HT1080 (cell line): ENCODE measurements at places on chromosomes 3 and 15.

GRCh38 chr15:25863111-25863967 is at the start of gene ATP10A:
Gene ATP10A, minus strand, starts transcription at chr15:25863327. Its CDS starts 231 bp downstream, at chr15:25863096.
- DNase-seq: no peak

- DNase-seq: no peak
These were observed 17.9 kb downstream of the TERC start for GRCh38 chr3:169746924-169747323.

- peak; percentile 17 for DNase-seq
These were observed 3.9 kb downstream of the GRM2 start for GRCh38 chr3:51710631-51711351.

- DNase-seq: no peak
These were observed 951.4 kb downstream of the PLOD2 start for GRCh38 chr3:145209561-145209960.

GRCh38 chr15:35376707-35377106 is 169.3 kb downstream of the DPH6 start:
- DNase-seq: no peak

DNA sequence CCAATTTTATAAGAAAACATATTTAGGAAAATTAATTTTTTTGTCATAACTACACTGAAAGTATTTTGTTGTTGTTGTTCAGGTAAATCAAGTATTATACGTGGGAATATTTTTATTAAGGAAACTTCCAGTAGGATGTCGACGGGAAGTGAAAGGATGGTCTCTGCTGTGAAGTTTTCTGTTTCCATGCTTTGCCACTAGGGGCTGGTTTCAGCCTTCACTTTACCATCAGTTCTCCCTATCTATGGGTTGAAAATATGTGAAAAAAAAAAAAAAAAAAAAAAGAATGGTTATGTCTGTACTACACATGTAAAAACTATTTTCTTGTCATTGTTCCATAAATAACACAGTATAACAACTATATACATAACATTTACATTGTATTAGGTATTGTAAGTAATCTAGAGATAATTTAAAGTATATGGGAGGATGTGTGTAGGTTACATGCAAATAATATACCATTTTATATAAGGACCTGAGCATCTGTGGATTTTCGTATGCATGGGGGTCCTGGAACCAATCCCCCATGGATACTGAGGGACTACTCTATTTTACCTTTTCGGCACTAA is 136.7 kb downstream of the SMAD6 start:
- peak; percentile 48 for DNase-seq

DNA sequence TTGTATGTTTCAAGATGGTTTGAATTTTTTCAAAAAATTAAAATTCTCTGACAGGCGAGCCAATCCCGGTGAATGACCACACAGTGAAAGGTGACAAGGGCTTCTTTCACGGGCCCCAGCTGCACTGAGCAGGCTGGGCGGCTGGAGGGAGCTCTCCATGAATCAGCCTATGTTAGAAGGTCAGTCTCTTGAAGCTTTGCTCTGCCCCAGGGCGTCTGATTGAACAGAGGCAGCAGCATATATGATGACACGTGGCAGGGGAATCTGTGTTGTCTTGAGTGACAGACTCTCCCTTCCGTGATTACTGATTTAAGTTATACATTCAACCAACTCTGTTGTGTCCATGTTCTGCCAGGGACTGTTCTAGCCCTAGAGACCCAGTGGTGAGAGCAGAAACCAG is 51.5 kb downstream of the ISG20 start:
- DNase-seq: no peak

GRCh38 chr15:27238707-27239423 is 267.9 kb downstream of the GABRG3 start:
- no peak for DNase-seq

DNA sequence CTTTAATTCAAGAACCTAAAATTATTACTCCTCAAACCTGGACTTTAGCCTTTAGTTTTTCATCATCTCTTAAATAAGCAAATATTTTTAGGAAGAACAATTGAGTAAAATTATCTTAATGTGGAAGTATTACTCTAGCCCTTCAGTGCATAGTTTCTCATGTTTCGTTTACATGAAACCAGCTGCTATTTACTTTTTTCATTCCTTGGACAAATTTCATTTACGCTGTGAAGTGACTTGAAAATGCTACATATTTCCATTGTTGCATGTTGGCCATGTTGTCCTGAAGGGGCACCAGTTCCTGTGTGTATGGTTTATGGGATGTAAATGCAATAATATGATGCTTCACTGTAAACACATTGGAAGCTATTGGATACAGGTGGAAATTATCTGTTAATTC is 49.9 kb downstream of the SLC25A26 start:
- no peak for DNase-seq

GRCh38 chr3:188184160-188184559 is 30.2 kb downstream of the LPP start:
- no peak for DNase-seq

GRCh38 chr15:90706394-90707327 is 10.5 kb upstream of the BLM start:
- DNase-seq: no peak

DNA sequence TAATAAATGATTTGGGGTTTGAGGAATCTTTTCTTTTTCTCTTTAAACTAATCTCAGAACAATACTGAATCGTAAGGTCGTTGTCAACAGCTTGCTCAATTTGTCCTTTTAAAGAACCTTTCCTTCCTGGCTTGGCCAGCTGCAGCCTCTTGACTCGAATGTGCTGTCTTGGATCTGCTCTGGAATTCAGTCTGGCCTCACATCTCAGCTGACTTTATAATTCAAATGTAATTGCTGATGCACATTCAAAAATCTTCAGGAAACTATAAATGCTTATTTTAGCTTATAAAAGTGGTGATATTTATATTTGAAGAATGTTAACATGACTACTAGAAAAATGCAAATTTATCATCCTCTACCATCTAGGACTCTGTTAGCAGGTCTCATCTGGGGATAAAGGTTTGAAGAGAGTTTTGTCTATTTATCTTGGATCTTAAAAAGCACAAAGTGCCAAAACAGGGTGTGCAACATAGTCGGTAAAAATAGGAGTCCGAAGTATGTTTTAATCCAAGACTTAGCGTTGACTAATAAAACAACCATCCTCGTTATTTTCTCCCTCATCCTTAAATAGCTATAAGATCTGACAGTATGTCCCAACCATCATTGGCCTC is 1035.2 kb downstream of the MCTP2 start:
- no peak for DNase-seq

DNA sequence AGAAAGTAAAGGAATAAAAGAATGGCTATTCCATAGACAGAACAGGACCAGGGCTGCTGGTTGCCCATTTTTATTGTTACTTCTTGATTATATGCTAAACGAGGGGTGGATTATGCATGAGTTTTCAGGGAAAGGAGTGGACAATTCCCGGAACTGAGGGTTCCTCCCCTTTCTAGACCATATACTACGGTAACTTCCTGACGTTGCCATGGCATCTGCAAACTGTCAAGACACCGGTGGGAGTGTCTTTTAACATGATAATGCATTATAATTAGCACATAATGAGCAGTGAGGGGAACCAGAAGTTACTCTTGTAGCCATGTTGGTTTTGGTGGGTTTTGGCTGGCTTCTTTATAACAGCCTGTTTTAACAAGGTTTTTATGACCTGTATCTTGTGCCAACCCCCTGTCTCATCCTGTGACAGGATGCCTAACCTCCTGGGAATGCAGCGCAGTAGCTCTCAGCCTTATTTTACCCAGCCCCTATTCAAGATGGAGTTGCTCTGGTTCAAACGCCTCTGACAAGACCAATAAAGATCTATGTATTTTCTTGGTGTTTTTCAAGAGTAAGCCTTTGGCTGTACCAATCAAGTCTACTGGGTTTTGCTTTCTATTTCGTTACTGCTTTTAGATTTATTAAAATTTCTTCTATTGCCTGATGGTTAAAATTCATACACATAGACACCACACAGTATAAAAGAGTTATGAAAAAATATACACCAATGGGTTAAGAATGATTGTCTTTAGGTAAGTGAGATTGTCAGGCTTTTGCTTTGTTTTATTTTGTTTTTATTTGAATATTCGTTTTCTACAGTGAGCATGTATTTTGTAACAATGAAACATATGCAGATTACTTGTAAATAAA is 37.4 kb upstream of the CTDSPL start:
- DNase-seq: no peak

GRCh38 chr3:102687851-102688555 is 253.2 kb downstream of the ZPLD1 start:
- DNase-seq: no peak

- no peak for DNase-seq
These were observed 79.6 kb upstream of the CCDC54 start for GRCh38 chr3:107297597-107297996.

DNA sequence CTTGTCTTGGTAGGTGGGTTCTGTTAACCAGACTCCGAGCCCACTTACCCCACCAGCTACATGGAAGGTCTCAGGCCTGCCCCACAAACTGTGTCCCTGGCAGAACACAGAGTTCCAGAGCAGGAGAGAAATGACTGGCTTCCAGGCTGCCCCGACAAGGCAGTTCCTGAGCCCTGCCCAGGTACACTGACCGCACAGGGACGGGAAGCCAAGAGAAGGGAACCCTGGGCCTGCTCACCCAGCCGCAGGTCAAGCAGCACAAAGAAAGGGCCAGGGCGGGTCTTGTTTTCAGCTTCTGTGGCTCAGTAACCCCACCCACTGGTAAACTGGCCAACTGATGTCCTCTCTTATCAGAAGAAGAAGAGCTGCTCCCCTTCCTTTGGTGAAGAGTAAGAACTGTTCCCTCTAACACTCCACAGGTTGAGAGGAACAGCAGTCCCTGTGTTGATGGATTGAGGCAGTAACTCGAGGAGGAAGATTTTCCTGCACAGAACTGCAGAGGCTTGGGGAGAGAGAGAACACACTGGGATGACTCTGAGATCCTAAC is 68.4 kb downstream of the CRTC3 start:
- DNase-seq: no peak

GRCh38 chr3:51734572-51734907 is 27.7 kb downstream of the GRM2 start:
- DNase-seq: no peak

- peak; percentile 86 for DNase-seq
These were observed 451.0 kb downstream of the MFSD1 start for GRCh38 chr3:159252772-159253384.

DNA sequence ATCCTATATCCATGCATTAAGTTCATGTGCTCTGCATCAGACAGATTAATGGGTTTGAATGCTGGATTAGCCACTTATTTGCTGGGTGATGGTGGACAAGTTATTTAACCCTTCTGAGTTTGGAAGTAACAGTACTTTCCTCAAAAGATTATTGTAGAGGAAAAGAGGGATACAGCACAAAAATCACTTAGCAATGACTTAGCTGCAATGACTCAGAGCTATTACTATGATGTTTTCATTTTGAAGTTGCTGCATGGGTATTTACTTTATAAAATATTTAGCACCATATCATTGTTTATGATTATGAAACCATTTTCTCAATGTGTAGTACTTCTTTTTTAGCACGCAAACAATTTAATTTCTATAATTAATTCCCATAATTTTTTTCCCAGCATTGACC is 248.4 kb downstream of the MYRIP start:
- DNase-seq: no peak

- no peak for DNase-seq
These were observed 1.6 kb upstream of the CISH start for GRCh38 chr3:50612970-50613846.

GRCh38 chr3:134677196-134677986 is 26.6 kb upstream of the KY start:
- DNase-seq: no peak

DNA sequence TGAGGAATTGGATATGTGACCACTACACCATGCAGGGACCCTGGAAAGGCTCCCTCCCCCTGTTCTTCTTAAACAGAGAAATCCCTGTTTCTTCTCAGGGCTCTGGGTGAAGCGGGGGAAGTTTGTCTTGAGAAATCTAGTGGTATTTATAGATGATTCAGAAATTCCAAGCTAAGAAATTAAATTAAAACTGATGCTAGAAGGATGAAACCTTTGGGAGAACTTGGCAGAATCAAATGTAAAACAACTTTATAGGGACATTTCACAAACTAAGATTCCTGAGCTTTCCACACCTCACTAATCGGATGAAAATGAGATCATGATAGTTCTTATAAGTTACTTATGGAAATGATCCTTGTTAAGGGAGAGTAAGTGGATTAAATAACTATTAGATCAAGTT is 54.2 kb downstream of the FBXL2 start:
- DNase-seq: no peak

DNA sequence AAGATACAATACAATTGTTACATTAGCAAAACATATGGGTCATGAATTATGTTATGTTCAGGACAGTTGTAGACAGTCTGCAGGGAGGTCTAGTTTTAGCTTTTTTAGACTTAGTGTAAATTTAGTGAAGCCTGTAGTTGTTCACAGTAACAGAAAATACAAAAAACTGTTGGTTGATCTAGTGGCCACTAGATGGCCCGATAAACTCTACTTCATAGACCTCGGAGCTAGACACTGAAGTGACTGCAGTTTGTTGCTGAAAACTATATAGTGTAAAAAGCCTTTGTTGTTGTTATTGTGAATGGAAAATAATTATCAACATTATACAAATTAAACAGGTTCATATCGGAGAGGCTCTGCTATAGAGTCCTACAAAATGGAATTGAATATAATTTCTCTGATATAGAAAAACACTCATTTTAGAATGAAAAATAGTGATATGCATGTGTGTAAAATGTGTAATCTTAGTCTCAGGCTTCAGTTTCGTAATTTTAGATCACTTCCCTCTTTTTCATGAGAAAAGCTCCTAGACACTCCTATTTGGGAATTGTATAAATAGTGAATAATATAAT is 18.3 kb downstream of the MAGEL2 start:
- DNase-seq: no peak

DNA sequence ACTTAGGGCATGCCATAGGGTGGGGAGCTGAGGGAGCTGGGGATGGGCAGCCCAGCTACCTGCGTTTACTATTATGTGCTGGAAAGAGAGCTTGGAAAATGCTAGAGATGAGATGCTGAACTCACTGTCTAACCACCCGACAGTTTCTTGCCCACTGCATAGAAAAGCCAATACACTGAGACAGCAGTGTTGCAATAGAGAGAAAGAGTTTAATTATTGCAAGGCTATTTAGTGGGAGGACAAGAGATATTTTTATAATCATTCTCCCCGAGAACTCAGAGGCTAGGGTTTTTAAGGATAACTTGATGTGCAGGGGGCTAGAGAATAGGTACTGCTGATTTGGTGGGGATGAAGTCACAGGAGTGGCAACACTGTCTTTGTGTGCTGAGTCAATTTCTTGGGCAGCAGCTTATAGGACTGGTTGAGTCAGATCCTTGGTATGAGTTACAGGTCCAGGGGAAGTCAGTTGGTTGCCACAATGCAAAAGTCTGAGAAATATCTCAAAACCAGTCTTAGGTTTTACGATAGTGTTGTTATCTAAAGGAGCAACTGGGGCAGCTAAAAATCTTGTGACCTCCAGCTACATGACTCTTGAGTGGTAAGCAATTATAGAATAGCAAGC is 205.9 kb downstream of the GABRG3 start:
- peak; percentile 63 for DNase-seq

GRCh38 chr15:55768670-55769185 is 25.8 kb upstream of the PRTG start:
- DNase-seq: no peak

GRCh38 chr15:90512981-90513380 is 16.7 kb upstream of the CRTC3 start:
- no peak for DNase-seq
